AG08395 (cell line): ENCODE measurements at places on chromosomes 3 and 15.

GRCh38 chr3:12791430-12791829, 5.0 kb upstream of the CAND2 start:
- no peak for DNase-seq

- DNase-seq = peak; percentile 38
Observed at GRCh38 chr3:29275309-29275708, 5.6 kb upstream of the RBMS3 start.

- DNase-seq = peak; percentile 43
Observed at GRCh38 chr15:93943586-93943985, 287.8 kb upstream of the MCTP2 start.

GRCh38 chr3:123892195-123892594, 8.1 kb upstream of the MYLK start:
- DNase-seq = no peak

DNA sequence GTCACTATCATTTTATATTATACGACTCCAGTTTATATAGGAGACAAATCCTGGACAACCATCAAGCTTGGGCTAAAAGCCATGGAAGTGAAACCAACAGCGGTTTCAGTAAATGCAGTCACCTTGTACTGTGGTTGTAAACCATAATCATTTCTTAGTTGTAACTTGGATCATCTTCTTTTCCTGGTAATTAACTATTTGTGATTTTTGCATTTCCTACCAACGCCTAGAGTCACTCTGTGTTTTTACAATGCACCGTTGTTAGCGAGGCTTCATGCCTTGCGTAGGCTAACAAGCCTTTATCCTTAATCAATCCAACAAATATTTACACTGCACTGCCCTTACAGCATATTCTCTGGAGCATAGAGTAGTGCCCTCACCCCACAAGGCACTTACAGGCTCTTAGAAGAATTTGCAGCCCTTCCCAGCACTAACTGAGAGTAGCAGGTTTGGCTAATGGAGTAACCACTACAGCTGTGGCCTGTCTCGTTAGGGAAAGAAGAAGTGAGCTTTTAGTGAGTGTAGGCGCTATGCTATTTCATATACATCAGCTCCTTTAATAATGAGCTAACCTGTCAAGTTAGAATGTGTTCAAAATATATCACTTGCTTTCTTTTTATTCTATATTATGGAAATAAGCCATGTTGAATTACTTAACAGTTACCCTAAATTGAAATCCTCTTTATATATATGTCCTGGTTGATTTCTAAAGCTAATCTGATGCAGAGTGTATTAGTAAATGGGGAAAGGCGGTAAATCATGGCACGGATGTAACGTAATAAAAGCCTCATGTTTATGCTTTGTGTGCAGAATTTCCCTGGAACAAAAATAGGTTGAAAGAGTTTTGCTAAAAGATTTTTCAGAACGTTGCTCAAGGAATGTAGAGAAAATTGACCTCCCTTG, 62.8 kb downstream of the ABHD2 start:
- DNase-seq = no peak

- no peak for DNase-seq
Observed at GRCh38 chr3:172367205-172368105, 80.8 kb downstream of the GHSR start.

- peak; percentile 90 for DNase-seq
Observed at GRCh38 chr3:13495921-13496723, 16.0 kb downstream of the HDAC11 start.

- DNase-seq = no peak
Observed at GRCh38 chr3:61269435-61269834, 18.2 kb upstream of the FHIT start.

- peak; percentile 75 for DNase-seq
Observed at GRCh38 chr3:36700537-36701248, 63.7 kb downstream of the DCLK3 start.

- DNase-seq = no peak
Observed at GRCh38 chr3:18288243-18288642, 136.9 kb downstream of the SATB1 start.

- DNase-seq = no peak
Observed at GRCh38 chr3:54608041-54608440, 319.8 kb downstream of the LRTM1 start.

- DNase-seq = peak; percentile 31
Observed at GRCh38 chr3:55626279-55626665, 139.2 kb upstream of the WNT5A start.

DNA sequence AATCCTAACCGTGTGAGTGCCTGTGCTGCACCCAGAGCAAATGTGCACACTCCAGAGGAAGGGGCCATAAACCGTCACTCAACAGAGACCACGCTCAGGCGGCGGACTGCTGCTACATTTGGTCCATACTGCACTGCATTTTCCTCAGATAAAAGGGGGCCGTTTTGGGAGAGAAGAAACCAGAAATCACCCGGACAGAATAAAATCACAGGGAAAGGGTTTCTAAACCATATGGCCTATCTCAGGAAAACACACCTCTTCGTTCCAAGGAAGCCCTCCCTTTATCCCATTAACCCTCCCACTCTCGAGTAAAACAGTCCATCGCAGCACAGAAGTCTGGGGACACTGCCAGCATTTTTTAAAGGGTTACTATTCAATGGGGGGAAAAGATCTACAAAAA, 7.6 kb downstream of the IL17RD start:
- DNase-seq = no peak

DNA sequence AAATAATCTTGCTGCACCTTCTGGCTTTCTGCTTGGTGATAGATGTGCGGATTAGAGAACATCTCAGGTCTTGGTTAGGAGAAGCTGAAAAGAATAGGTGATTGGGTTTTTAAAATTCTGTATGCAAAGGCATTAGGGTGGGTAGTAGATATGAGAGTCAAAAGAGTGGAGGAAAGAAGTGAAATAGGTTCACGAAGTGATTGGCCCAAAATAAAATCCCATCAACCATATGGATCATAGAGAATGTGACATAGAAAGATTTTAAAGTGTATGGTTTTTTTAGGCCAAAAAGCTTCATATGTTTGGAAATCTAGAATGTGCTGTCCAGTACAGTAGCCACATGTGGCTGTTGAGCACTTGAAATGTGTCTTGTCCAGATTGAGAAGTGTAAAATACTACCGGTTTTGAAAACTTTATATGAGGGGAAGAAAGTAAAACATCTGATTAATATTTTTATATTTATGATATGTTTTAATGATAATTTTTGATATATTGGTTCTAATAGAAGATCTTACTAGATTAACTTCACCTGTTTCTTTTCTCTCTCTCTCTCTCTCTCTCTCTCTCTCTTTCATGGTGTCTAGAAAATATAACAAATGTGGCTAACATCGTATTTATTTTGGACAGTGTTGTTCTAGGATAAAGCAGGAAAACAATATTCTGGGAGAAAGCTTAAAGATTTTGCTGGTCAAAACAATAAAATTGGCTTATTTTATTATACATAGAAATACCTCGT, 2.9 kb downstream of the MBNL1 start:
- DNase-seq = no peak

- no peak for DNase-seq
Observed at GRCh38 chr3:149115114-149115513, 14.3 kb upstream of the HPS3 start.

GRCh38 chr3:133742351-133743091, 3.7 kb upstream of the TF start:
- no peak for DNase-seq

DNA sequence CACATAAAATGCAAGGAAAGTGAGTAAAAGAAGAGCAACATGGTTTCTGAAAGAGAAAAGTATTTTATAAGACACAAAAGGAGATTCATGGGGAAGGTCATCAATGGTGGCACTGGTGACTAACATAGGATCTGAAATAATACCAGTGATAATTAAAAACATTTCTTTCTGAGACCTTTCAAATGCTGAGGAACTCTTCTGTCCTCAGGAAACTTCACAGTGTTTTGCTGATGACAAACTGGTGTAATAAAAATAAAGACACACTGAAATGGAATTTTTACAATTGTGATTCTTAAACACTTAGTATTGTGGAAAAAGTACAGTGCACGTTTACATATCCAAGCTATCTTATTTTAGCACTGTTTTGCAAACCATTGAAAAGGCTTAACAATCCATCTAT, 80.4 kb upstream of the ZBTB20 start:
- DNase-seq = peak; percentile 30

- DNase-seq = peak; percentile 92
Observed at GRCh38 chr15:30953731-30954378, 37.6 kb downstream of the MTMR10 start.

DNA sequence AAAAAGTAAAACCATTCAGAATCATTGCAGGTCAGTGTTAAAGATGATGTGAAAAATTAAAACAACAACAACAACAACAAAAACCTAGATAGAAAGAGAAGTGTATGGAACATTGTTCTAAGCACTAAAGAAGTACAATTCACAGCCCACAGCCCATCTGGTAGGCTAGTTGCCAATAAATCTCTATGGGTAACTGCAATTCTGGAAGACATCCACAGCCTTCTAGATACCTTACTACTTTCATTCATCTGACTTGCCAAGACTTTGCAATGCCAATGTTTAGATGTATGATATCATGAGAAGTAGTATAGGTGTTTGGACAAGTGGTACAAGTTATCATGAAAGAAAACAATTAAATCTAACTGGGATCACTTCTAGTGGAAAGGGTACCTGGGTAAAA, 198.6 kb downstream of the VGLL3 start:
- no peak for DNase-seq

- DNase-seq = no peak
Observed at GRCh38 chr3:128324911-128325592, 141.6 kb downstream of the DNAJB8 start.

- no peak for DNase-seq
Observed at GRCh38 chr3:15409239-15409638, 18.1 kb downstream of the METTL6 start.

DNA sequence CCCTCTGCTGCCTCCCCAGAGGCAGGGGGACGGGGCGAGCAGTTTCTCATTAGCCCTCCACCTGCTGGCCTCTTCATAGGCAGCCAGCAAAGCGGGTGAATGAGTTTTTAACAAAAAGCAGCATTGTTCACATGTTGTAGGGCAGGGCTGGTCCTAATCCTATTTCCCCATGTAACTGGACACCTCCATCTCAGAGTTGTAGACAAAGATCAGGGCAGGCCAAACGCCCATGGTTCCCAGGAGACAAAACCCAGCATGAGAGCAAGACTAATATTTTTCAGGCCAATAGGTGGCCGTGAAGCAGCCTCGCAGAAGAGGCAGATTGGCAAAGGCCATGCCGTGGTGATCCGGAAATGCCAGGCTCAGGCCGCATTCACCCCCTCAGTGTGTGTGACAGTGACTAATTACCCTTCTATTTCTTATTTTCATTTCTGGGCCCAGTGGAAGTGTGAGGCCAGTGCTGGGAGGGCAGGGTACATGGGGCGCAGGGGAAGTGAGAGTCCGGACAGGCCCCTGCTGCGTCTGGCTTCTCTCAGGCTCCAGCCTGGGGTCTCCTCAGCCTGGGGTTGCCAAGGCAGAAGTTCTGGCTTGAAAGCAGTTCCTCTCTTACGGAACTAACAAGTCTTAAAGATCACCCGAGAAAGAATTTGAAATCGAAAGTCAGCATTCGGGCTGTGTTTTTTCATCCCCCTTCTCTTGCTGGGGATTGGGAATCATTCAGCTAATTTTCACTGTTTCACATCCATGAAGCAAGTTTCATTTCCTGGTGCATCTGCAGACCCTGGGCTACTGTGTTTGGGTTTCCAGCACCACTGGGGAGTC, 64.8 kb downstream of the BOC start:
- peak; percentile 80 for DNase-seq

DNA sequence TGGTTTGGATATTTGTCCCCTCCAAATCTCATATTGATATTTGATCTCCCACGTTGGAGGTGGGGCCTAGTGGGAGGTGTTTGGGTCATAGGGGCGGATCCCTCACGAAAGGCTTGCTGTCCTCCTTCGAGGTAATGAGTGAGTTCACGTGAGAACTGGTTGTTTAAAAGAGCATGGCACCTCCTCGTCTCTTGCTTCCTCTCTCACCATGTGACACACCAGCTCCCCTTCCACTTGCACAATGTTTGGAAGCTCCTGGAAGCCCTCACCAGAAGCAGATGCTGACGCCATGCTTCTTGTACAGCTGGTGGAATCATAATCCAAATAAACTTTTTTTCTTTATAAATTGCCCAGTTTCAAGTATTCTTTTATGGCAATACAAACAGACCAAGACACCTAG, 38.6 kb downstream of the RFTN1 start:
- no peak for DNase-seq

GRCh38 chr3:12372741-12373280, 83.9 kb downstream of the PPARG start:
- DNase-seq = no peak

DNA sequence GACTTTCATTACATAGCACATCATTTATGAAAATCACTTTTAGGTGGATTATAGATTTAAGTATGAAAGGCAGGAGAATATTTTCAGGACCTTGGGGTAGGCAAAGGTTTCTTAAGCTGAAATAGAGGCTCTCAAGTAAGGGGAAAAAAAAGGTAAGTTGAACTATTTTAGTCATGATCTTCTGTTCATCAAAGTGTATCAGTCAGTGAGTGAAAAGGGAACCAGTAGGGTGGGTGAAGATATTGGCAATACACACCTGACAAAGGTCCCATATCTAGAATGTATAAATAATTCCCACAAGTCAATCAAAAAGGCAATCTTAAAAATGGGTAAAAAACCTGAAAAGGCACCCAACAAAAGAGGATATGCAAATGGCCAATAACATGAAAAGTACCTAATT, 218.6 kb downstream of the KLF13 start:
- no peak for DNase-seq

DNA sequence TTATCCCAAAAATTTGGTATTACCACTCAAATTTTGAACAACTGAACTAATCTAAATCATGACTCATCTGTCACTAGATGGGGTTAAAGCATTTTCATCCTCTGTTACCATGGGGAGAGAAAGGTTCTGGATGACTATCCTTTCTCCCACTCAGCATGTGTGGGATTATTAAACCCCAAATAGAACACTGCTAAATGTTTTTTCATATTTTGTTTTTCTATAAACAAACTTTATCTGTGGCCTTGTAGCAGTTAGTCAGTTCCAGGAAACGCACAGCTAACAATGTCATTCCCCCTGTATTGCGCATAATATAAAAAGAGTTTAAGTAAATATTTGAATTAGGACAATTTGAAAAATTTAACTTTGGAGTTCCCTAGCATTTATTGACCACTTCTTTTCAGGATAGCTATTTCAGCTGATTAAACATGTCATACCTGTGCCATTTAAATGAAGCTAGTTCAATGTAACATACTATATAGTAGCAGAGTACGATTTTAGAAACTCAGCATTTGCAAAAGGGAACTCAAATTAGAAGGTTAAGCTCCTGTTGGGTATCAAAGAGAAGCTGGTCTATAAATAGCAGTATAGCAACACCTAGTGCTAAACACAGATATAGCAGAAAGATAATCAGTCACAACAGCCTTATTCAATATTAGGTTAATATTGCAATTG, 9.2 kb upstream of the TMEM212 start:
- DNase-seq = peak; percentile 23

- peak; percentile 64 for DNase-seq
Observed at GRCh38 chr3:148648685-148649352, 48.9 kb upstream of the AGTR1 start.
